Islet precursor cell (in vitro differentiated cells): ENCODE measurements at places on chromosomes 2 and 18.

GRCh38 chr2:186675380-186675779 is 18.5 kb upstream of the FAM171B start:
- DNase-seq: no peak

DNA sequence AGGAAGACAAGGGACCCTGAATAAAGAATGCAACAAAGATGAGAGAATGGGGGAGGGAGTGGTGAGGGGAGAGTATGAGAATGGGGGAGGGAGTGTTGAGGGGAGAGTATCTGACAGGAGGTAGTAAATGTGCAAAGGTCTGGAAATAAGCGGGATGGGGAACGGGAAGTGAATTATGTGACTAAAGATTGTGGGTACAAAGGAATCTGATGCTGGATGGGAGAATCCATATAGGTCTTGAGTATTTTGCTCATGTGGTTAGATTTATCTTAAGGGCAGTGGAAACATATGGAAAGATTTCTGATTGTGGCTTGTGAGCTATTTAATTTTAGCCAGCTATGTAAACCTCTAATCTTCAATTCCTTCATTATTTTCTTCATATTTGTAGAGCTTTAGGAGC is 593.4 kb downstream of the DCC start:
- no peak for DNase-seq

DNA sequence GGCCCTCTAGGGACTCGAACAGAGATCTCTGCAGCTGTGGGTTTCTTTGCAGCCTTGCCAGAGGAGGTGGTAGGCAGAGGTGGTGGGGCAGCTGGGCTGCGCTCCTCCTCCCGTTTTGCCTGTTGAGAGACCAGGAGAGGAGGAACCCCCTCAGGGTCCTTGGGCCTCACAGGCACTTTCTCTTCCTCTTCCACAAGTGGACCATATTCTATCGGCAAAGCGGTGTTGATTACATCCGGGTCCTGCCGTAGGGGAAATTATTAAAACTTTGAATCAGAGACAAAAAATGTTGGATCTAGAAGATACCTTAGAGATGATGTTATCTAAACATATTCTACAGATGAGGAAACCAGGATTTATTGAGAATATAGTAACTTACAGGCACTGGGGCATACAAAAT is 78.5 kb downstream of the CLIP4 start:
- DNase-seq: no peak

GRCh38 chr2:74418312-74418711 is 3.1 kb downstream of the C2orf81 start:
- no peak for DNase-seq

DNA sequence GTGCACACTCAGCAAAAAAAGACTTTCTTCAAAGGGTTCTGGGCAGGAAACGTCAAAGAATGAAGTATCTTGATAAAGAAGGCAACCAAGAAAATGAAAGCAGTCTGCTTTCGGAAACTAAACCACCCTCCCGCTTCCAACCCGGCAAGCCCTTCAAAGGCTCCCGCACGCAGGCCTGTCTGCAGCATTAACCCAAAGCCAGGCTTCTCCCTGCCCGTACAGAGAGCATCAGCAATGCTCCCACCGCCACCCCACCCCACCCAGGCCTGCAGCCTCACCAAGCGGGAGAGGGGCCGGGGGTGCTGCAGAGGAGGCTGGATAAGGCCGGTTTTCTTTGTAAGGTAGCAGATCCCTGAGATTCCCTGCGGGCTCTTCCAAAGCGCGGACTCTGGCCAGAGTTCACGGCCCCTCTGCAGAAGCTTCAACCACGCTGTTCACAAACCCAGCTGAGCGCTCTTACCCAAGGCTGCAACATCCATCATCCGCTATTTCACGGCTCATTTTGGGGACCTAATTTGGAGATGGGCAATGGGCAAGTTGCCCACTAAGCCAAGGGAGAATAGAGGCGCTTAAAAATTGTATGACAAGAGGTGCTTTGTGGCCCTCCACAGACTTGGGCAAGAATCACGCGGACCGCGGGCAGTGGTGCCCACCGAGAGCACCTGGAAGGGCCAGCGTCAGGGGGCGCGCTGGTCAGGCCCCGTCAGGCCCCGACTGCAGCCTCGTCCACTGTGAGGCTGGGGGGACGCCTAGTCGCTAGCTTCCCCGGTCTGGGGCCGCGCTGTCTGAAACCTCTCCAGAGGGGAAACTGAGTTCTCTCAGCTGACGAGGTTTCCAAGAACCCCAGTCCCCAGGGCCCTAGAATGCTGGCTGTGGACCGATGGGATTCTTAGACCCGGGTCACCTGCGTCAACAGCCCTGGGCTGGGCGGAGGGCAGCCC is 225.4 kb upstream of the ID2 start:
- peak; percentile 48 for DNase-seq

DNA sequence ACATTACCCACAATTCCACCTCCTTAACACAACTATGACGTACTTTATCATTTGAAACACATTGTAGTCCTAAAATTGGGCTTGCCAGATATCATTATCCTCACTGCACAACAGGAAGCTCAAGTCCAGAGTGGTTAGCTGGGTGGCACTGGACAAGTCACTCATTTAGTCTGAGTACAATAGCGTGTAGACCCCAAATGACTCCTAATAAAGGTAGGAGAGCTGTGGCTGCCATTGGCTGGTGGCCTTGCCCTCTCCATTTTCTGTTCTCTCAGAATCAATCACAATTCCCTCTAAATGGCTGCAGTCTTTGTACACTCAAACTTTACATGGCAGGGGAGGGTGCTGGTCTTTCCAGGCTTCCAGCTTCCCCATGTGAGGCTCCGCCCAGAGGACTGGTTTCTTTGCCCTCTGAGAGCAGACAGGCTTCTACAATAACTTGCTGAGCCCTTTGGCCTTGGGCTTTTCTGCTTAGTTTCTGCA is 11.7 kb downstream of the PSTPIP2 start:
- peak; percentile 62 for DNase-seq

- peak; percentile 75 for DNase-seq
These were observed 128.0 kb downstream of the SPP2 start for GRCh38 chr2:234178330-234179030.

- DNase-seq: no peak
These were observed 311.2 kb downstream of the LPIN1 start for GRCh38 chr2:12057436-12058166.

DNA sequence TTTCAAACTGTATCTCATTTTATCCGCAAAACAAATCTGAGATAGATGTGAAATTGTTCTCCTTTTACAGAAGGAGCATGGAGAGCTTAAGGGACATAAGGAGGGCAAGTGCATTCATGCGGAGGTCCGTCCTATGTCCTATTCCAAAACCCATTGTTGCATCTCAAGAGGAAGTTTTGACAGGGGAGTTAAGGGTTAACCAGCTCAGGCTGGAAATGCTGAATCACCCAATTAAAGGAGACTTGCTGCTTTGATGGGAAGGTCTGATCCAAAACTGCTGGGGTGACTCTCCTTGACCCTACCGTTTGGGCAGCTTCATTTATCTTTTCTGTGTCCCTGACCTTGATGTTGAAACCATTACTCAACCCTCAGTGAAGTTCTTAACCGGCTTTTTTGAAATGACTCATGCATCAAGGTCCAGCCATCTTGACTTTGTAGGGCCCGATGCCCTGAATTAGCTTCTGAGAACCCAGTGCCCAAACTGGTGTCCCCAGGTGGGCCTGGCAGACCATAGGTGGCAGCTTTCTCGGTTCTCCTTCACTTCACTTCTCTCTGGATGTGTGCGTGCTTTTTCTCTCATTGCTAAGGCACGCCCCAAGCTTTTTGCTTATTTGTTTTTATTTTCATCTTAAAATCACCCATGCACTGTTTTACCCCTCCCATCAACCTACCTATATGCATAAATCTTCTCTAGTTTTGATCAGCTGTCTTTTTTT is 15.9 kb upstream of the TXNDC2 start:
- peak; percentile 85 for DNase-seq

GRCh38 chr2:37794717-37795116 is 123.3 kb upstream of the CDC42EP3 start:
- DNase-seq: no peak

DNA sequence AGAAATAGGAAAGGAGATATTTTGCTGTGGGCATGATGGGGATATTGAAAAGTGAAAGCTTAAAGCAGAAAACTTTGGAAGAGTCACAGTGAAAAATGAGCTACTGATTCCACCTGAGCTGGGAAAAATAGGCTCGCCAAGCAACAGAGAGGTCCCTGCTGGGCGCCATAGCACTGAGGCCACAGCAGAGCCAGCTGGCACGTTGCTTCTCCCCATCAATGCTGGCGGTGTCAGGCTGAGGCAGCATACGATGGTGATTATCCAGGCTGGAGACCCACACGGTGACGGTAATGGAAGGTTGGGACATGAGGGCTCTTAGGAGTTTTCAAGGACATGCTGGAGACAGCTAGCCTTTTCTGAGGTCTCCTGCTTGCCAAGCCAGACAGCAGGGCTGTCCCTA is 25.8 kb upstream of the DTNB start:
- DNase-seq: no peak

DNA sequence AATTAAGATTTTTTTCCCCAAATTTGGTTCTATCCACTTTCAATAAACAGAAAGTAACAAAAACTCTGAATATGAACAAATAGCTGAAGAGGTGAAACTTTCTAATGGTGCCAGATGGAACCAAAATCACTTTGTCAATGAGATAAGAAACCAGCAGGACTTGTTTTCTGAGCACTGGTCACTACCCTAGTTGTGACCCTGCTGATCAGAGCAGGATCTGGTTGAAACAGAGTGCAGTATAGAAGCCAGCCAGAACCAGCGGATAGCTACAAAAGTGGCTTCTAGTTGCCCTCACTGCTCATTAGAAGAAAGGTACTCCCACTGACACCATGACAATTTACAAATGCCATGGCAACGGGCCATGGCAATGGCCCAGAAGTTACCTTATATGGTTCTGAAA is 158.3 kb upstream of the PIEZO2 start:
- no peak for DNase-seq

GRCh38 chr18:789397-789796 is 22.6 kb downstream of the YES1 start:
- DNase-seq: no peak

GRCh38 chr2:129752686-129753085 is 226.8 kb upstream of the RAB6C start:
- peak; percentile 31 for DNase-seq

- no peak for DNase-seq
These were observed 675.5 kb downstream of the NUP35 start for GRCh38 chr2:183799761-183800160.

DNA sequence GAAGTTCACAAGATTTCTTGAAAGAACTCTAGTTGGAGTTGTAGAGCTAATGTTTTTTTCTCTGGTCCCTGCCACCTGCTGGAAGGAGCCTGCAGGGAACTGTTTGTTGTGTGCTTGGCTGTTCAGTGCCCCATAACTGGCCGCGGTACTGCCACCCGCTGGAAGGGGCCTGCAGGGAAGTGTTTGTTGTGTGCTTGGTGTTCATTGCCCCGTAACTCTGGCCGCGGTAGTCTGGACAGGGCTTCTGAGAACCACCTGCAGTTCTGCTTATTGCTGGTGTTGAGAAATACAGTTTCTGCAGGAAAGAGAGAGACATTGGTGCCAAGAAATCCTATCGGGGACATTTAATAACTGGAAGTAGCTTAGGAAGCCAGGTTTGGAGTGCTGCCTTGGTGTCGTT is 58.1 kb downstream of the AGAP1 start:
- peak; percentile 87 for DNase-seq

GRCh38 chr18:23391156-23391555 is 61.9 kb upstream of the RIOK3 start:
- no peak for DNase-seq

DNA sequence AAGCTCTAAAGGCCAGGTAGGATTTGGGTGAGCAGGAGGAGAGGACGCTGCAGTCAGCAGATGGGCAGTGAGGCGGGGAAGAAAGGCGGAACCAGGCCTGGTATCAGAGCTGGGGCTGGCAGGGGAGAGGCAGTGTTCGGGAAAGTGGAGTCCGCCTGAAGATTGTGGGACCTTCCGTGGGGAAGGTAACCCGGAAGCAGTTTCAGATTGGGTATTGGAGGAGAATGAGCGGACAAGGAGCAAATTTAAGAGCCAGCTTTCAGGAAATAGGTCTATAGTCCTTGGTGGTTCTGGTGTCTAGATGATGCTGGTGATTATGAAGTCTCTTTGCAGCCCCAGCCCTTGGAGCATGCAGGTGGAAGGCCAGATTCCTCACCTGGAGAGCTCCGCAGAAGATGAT is 51.0 kb downstream of the TCF7L1 start:
- DNase-seq: no peak
